NCI-H1436 (cell line): ENCODE measurements at places on chromosomes 3 and 15.

DNA sequence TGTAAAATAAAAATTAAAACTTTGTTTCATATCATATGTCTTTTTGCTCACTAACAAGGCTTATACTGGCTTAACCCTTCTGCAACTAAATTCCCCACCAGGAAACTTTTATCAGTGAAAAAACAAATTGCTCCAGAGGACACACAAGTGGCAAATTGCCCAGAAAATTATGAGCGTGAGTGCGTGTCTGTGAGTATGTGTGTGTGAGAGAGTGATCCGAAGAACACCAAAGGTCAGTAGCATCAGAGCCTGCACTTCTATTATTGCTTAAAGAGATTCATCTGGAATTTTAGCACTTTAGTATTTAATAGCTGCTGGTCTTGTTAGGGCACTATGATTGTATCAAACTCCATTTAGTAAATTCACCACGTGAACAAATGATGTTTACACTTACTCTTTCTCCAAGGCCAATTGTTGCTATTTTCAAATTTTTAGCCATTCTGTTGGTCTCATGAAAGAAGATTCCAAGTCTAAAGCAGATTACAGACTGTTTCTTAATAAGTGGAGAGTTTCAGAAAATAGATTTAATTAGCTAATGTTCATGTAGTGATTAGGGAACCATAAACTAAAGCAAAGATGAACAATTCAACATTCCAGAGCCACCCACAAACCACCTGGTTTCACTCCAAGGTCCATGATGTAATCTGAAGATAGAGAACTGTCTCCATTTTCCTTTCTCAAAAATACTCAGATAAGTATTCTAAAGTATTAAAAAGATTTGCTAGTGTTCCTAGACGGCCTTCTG, 91.1 kb upstream of the IL12A start:
- no peak for DNase-seq

DNA sequence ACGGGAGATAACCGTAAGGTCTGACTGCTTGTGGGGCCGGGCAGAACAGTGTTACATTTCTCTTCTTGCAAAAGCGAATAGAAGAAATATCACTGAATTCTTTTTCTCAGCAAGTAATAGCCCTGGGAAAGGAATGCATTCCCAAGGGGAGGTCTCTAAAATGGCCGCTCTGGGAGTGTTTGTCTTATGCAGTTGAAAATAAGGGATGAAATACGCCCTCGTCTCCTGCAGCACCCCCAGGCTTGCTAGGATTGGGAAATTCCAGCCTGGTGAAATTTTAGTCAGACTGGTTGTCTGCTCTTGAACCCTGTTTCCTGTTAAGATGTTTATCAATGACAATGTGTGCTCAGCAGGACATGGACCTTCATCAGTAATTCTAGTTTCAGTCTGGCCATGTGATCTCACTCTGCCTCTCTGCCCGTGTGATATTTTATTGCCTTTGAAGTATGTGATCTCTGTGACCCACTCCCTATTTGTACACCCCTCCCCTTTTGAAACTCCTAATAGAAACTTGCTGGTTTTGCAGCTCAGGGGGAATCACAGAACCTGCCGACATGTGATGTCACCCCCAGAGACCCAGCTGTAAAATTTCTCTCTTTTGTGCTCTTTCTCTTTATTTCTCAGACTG, 715.6 kb downstream of the ROBO1 start:
- no peak for DNase-seq

- DNase-seq = no peak
Observed at GRCh38 chr3:13546667-13547171, 2.2 kb upstream of the FBLN2 start.

- no peak for DNase-seq
Observed at GRCh38 chr3:77902675-77903074, 862.8 kb downstream of the ROBO2 start.

DNA sequence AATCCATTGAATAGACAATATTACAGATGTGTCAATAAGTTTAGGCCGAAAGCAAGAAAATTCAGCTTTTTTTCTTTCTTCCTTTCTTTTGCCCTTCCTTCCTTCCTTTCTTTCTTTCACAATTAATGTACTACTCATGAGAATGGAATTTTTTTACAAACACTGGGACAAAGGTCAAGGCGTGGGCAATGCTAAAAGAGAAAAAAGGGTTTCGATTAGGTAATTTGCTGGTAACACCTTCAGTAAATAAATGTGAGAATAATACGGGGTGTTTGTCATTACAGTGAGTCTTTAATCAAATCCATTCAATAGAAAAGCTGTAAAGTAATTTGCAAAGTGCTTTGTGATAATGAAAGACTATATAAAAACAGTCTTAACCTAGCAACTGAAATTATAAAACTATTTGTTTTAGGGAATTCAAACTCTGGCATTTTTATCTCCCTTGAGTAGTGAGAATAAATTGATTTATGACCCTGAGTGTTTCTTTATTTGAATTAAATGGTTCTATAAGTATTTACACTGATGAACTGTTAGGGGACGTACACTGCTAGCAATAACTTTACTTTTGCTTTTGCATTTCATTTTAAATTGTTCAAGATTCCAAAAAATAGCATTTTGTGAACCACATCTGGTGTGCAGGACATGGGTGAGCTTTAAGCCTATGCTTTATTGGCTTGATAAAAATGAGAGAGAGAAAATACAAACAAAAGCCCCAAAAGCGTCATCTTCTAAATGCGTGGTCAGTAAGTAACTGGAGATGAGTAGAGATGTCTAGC, 104.2 kb upstream of the THRB start:
- no peak for DNase-seq

- no peak for DNase-seq
Observed at GRCh38 chr15:70439304-70439877, 324.0 kb downstream of the UACA start.

- DNase-seq = no peak
Observed at GRCh38 chr3:177512945-177513814, 315.9 kb upstream of the TBL1XR1 start.

DNA sequence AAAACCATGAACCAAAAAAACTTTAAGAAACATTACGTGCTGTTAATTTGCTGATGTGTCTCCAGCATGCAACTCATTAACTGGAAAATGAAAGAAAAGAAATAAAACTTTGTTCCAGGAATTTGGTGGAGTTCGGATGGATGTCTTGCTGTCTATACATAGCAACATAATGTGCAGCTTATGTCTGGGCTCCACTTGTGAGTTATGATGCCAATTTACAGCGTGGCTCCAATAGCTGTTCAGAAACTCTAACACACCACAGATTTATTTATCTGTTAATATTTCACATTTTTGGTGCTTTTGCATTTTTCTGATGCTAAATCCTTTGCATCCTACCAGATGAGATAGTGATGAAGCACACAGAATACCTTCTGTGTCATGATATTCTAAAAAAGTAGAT, 45.1 kb downstream of the MAP4 start:
- no peak for DNase-seq

DNA sequence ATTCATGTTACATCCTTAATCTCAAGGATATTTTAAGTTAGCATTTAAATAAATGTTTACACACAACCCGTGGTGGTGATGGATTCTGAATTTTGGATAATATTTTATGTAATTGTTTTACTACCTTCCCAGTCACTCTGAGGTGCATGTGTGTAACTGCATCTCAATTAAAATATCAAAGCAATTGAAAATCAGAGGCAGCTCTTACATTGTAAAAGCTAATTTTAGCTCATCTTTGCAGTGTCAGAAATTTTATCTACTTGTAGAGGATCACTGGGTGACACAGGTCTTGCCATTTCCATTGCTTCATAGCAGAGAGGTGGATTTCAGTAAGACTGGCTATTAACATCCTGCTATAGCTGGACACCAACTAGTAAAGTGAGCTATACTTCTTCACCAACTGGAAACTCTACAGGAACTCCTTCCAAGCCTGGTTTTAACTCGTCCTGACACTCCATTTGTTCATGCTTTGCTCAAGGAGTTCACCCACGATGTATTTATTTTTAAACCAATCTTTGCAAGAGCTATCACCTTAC, 19.6 kb upstream of the MITF start:
- DNase-seq = no peak

- DNase-seq = no peak
Observed at GRCh38 chr3:71436337-71436736, 147.2 kb downstream of the FOXP1 start.

DNA sequence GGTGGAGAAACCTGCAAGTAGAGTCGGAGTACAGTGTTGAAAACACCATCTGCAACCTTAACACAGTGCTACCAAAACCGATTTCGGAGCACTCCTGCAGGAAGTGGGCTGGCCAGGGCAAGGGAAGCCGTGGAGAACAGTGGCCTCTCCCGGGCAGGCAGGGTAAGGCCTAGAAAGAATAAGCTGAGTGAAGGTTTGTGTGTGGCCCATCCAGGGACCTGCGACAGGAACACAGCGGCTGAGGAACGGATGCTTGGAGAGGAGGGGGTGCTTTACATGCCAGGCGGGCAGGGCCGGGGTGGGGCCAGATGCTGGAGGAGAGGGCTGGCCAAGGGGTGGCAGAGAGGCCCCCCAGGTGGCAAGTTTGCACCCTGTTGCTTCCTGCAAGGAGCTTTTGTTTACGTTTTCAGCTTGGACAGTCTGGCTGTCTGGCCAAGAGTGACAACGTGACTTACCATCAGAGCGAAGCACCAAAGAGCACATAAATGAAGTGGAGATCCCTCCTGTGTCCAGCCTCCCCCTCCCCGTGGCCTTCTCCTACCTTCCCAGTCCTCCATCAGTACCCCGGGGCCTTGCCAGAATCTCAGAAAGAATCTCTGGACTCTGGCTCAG, 156.5 kb downstream of the PGPEP1L start:
- peak; percentile 33 for DNase-seq
